ENCODE measurements at places on chromosomes 6 and 20.

DNA sequence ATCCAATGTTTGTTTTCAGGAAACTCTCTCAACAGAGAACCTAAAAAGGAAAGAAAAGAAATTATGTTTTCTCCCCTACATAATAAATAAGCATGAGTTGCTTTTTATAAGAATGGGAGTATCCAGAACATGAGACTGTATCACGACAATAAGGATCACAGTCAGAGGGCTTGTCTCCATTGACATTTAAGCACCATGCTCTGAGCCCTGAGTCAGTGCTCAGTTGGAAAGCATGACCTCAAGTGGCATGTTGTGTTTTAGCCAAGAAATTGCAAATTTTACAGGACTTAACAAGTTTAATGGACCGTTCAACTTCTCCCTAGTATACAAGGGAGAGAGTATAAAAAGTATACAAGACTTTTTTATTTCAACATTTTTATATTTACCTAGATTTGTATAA, 431.6 kb downstream of the GJA1 start:
- no peak for DNase-seq

GRCh38 chr6:16836144-16836981, 75.1 kb upstream of the ATXN1 start:
- DNase-seq, result no peak

DNA sequence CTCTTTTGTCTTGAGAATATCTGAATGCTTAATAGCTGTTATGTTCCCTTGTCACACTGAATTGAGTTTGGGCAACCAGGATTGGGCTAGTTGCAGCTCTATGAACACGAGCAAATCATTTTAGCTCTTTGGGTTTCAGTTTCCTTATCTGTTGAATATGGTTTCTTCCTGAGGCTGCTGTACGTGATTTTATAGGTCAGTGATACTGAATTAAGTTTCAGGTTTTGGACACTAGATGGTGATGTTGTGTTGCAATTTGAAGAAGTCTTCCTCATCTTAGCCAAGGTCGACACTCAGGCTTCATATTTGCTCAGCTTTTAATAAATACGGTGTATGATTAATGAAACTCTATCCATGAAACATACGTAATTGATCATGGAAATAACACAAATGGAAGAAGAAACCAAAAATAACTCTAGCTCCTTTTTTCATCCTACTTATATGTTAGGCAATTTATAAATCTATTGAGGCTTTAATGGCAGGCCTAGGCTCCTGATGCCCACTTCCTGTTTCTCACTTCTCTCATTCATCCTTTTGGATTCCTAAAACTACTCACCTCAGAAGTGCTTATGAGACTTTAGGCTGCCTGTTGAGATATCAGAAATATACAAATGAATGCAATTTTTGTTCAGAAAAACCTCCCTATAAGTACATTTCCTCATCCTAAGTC, 354.1 kb upstream of the MAP3K7 start:
- DNase-seq, result no peak

- no peak for DNase-seq
Observed at GRCh38 chr6:170445487-170445886, 107.6 kb downstream of the PSMB1 start.

DNA sequence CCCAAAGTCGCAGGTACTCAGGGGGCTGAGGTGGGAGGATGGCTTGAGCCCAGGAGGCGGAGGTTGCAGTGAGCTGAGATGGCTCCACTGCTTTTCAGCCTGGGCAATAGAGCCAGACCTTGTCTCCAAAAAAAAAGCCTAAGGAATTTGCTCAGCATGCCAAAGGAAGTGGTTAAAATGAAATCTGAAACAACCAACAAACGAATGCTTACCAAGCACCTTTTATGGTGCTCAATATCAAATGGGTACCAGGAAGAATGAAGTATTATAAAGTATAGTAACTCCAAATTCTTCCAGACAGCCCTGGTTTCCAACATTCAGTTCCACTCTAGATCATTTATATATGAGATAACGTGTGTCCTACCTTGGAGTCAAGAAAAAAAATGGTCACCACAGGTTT, 14.0 kb downstream of the GMDS start:
- DNase-seq, result no peak

- DNase-seq, result no peak
Observed at GRCh38 chr6:137867685-137868509, 838 bp downstream of the TNFAIP3 start.

GRCh38 chr6:128725271-128726233, 157.4 kb upstream of the LAMA2 start:
- no peak for DNase-seq

DNA sequence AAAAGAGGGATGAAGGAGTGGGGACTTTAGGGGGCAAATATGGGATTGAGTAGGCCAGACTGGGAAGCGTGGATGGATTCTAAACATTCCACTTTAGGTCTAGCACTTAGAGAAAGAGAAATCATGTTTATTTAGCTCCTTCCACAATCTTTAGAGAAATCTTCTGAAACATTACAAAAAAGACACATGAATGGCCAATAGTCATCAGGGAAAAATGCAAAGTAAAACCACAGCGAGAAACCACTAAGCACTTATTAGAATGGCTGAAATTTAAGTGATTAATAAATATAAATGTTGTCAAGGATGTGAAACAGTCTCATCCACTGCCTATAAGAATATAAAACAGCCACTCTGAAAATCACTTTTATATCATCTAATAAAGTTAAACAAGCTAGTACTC, 46.9 kb downstream of the HLA-A start:
- DNase-seq, result no peak

DNA sequence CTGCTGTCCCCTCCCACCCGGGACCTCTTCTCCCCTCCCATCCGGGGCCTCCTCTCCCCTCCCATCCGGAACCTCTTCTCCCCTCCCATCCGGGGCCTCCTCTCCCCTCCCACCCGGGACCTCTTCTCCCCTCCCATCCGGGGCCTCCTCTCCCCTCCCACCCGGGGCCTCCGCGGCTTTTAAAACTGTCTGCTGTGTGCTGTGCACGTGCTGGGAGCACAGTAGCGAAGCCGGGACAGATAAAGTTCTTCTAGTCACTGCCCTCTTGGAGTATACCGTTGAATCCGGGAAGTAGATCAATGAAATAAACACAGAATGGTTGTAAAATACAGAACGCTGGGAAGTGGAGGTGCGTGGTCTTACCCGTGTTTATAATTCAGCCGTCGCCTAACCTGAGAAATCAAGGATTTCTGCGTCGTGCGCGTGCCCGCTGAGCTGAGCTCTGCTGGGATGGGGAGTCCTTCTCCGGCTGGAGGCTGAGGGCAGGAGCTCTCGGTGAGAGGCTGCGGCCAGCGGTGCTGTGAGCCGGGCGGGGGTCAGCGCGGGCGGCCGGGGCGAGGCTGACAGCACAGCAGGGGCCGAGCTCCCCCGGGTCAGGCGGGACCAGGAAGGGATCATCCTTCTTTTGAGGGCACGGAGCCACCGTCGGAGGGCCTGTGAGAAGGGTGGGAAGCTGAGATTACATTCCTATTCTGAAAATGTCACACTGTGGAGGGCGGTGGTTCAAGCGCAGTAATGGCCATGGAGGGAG, 19.6 kb upstream of the KIF25 start:
- DNase-seq, result no peak

DNA sequence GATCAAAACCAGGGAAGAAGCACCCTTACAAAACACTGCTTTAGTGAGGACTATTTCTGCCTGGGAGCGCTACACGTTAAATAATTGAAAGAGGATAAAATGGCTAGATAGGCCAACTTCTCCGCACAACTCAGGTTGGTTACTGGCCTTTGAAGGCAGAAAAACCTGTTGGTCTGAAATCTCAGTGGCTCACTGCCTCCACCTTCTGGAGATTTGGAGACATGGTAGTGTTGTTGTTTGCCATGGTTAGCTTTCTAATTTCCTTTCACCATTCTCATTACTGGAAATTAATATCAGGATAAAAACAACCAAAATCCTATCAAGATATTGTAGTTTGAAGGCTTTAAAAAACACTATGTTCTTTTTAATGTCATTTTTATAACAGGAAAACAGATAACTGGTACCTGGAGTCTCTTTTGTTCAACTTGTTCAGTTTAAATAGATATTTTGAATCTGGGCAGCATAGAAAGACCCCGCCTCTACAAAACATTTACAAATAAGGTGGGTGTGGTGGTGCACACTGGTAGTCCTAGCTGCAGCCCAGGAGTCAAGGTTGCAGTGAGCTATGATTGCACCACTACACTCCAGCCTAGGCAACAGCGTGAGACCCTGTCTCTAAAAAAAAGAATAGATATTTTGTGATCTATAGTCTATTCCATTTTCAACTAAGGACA, 27.5 kb upstream of the BCLAF1 start:
- no peak for DNase-seq

DNA sequence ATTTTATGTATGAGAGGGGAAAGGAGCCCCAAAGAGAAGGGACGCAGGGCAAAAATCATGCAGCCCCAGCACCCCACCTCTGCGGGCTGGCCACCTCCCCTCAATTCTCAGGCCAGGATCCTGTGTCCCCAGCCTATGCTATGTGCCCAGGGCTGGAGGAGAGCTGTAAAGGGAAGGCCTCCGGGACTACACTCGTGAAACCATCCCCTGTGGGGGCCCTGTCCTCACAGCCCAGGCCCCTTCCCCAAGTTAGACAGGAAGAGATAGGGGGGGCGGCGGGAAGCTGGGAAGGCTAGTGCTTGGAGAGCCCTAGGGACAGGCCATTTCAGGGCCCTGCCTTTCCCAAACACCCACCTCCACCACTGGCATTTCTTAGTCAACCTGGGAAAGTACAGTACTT, 1.4 kb upstream of the COL11A2 start:
- no peak for DNase-seq

DNA sequence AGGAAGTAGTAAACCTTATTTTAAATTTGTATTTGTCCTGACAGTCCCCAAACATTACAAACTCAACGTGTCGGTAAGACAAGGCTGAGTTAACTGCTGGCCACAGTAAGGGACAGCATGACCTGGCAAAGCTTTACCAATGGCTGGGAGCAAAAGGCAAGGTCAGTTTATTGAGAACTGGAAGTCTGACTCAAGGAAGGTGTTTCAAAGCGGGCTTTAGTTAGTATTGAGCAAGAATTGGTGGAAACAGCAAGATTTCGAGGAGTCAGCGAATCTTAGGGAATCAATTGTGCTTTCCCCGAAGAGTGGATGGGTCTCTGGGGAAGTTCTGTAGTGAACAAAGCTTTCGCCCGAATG, 885 bp upstream of the GZF1 start:
- DNase-seq, result no peak

DNA sequence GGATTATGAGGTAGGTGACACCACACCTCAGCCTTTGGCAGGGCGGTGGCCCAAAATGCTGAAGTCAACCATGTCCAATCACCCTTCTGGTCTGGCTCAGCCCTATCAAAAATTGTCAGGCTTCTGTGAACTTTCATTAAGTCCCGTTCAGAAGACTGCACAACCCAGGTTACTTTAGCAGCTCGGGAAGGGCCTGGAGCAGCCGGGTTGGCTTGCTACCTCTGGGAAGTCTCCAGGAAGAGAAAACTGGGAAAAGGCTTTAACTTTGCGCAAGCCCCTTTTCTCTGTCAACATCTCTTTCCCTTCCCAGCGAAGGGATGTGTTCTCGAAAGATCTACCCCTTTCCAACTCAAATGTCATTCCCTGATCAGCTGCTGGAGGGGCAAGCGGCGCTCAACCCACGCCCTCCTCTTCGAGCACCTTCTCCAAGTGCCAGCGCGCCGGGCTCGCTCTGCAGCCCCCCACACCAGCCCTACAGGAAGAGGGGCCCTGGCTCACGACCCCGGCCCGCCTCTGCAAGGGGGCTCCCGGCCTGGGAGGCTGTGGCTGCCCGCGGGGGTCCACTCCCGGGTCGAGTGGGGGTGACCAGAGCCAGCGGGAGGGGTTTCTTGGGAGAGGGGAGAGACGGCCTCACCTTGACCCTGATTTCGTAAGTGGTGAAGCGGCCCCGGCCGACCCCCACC, 573 bp downstream of the SNX3 start:
- DNase-seq, result no peak
